DMS79 (cell line): ENCODE measurements at places on chromosomes 3 and 15.

DNA sequence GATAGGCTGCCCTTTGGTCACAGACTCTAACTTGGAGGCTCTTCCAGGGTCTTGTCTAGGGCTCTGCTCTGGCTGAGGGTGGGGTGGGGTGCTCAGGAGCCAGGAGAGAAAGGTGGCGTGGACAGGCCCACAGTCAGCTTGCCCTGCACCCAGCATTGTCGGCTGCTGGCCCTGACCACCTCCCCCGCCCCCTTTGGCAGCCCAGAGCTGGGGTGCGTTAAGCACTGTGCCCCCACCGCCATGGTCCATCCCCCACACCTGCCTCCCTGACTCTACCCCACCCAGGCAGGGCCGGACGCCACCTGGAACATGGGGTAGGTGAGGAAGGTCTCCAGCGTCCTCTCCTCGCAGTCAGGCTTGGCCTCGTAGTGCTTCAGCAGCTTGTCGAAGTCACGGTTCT, 58.8 kb downstream of the RASGRF1 start:
- DNase-seq, result no peak

DNA sequence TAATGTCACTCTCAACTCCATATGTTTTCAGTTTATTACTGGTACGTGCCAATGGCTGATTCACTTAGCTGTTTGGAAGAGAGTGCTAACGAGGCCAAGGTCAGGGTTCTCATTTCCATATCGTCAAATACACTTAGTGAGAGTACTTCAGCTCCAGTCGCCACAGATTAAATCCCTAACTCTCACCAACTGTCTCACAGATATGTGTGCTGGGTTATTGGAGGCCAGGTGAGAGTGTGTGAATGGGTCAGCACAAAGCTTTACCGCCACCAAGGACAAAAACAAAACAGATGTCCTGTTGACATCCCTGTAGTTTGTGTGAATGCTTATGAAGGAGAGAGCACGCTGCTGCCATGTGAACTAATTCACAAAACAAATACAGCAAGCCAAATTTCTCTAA, 133.5 kb upstream of the TBL1XR1 start:
- no peak for DNase-seq

GRCh38 chr15:75231836-75232235, 26.3 kb upstream of the GOLGA6C start:
- DNase-seq, result no peak

- DNase-seq, result no peak
Measured at GRCh38 chr15:55914446-55914845, 79.0 kb downstream of the NEDD4 start.

GRCh38 chr15:34588046-34588674, 4.7 kb upstream of the GOLGA8B start:
- DNase-seq, result peak; percentile 1

GRCh38 chr3:42732196-42732828, 29.7 kb upstream of the HHATL start:
- DNase-seq, result no peak
